ENCODE measurements at places on chromosomes 12 and 14.

DNA sequence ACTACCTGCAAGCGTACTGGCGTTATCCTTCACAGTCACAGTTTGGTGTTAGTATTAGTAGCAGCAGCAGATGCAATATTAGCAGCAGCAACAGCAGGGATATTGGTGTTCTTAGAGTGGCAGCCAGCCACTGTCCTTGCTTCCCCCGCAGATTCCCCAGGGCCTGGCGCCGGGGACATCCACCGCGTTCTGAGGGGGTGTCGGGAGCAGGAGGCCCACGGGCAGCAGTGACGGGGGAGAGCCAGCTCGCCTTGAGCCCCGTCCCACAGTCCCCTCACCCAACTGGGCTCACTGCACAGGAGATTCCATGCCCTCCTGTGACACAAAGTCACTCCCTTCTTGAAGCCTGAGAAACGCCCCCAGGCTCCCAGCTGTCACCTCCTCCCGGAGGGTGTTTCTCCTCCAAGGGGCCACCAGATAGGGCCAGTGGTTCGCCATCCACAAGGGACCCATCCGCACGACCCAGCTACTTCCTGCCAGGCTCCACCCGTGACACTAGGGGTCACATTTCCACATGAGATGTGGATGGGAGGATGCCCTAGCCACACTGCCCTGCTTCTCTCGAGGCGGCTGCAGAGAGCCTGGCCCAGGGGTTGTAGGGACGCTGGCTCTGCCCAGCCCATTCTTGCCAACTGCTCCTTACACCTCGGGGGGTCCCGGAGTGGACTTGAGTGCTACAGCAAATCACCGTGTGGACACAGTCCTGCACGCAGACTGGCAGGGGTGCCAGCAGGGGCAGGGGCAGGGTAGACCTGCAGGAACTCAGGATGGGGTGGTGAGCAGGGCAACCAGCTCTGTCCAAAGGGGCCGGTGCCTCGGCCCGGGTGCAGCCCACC is 123.1 kb downstream of the PIWIL1 start:
- DNase-seq = no peak

- DNase-seq = no peak
These were observed 72.0 kb upstream of the CCND2 start for GRCh38 chr12:4201333-4202100.

- no peak for DNase-seq
These were observed 321.8 kb upstream of the E2F7 start for GRCh38 chr12:77387214-77387613.

- DNase-seq = no peak
These were observed 20.9 kb upstream of the PPP1CC start for GRCh38 chr12:110763583-110763982.

- DNase-seq = no peak
These were observed 182.7 kb upstream of the TMPO start for GRCh38 chr12:98332642-98333041.

- no peak for DNase-seq
These were observed 124.5 kb downstream of the ESRRB start for GRCh38 chr14:76500480-76500879.

DNA sequence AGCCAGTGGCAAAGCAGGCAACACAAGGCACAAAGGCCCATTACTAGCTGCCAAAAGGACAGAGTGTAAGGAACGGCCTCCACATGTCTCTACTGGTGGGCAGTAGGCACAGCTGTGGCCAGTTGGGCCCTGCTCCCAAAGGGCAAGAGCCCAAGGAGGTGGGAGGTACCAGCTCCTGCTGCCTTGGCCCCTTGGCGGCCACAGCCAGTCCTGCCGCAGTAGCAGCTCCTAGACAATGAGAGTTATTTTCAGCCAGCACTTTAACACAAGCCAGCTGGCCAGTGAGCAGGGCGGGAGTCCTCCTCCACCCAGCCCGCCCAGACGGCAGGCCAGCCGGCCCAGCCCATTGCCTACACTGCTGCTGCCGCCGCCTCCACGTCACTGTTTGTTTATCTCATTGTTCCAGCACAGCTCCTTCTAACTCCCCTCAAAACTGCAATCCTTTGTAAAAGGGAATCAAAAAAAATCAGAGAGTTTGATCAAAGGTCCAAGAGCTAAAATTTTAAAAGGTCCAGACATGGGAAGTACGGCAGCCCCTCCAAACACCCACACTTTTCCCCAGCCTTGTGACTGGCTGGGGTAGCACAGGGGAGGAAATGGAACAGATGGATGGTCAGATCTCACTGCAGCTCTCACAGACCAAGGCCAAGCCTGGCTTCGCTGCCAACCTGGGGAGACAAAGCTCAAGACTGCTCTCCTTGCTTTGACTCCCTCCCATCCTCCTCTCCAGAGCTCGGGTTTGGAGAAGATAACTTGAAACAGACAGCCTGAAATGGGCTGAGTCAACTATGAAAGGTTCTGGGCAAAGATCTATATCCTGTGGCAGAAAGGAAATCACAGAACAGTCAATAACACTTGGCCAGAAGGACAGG is 33.5 kb downstream of the FMNL3 start:
- DNase-seq = peak; percentile 86

- DNase-seq = no peak
These were observed 133.6 kb downstream of the TTLL5 start for GRCh38 chr14:75794615-75795038.

- DNase-seq = no peak
These were observed 5.9 kb downstream of the G2E3 start for GRCh38 chr14:30564868-30565248.

- DNase-seq = no peak
These were observed 98.1 kb upstream of the FGD4 start for GRCh38 chr12:32301216-32301615.

DNA sequence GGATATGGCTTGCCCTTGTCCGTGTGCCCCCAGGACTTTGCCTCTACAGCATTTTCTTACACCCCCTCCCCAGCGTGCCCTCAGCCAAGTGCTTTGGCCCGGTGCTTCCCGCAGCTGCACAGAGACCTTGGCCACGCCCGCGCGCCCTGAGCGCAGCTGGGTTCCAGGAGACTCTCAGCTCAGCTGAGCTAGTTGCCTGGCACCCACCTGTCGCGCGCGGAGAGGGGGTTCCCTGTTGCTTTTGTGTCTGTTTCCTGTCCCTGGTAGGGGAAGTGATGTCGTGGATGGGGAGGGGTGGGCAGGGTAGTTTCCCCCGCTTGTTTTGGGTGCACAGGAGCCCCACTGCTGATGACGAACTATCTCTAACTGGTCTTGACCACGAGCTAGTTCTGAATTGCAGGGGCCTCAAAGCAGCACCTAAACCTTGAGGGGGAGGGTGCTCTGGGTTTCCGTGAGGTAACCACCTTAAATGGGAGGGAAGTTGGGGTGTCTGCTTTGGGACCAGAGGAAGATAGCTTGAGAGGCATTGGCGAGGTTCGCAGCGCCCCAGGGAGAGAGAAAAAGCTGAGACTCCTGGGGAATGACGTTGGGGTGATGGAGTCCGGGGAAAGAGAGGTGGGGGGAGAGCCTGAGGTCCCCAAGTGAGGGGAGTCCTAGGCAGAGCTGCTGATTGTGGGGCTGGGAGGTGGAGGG is 1.5 kb downstream of the DIO3 start:
- DNase-seq = no peak

GRCh38 chr12:46266869-46267574 is 1.8 kb downstream of the SLC38A1 start:
- no peak for DNase-seq

GRCh38 chr14:64238049-64238448 is 56.1 kb downstream of the ESR2 start:
- no peak for DNase-seq

GRCh38 chr12:6323340-6323994 is 13.0 kb downstream of the PLEKHG6 start:
- DNase-seq = no peak

- DNase-seq = no peak
These were observed 114.7 kb upstream of the FKBP4 start for GRCh38 chr12:2679816-2680675.

- no peak for DNase-seq
These were observed 177.2 kb upstream of the NTF3 start for GRCh38 chr12:5254703-5255102.

- DNase-seq = no peak
These were observed 487.9 kb downstream of the PCNX1 start for GRCh38 chr14:71395151-71395604.

GRCh38 chr12:6708960-6709394 is 8.4 kb upstream of the PIANP start:
- no peak for DNase-seq
